ENCODE measurements at places on chromosomes 12 and 14. TPM values are rescaled to one million over a fixed set of nuclear protein-coding genes. Genes with fewer than 3 reads are reported as not detected.

Gene COX8C
- total RNA-seq, result not detected

Gene AQP6
- not detected for total RNA-seq

Gene FITM1
- 116 TPM for total RNA-seq

Gene AQP2
- not detected for total RNA-seq

Gene RIMBP2
- not detected for total RNA-seq

Gene RPS6KL1
- total RNA-seq, result 21.6 TPM

Gene CD27
- total RNA-seq, result not detected

Gene NELL2
- total RNA-seq, result 0.46 TPM

Gene KRT78
- not detected for total RNA-seq

Gene PPM1H
- 6.3 TPM for total RNA-seq

Gene CCDC197
- total RNA-seq, result 0.45 TPM

Gene RIMKLB
- 11.5 TPM for total RNA-seq

GRCh38 chr12:65881348-65881961, 57.2 kb downstream of the HMGA2 start:
- no peak for DNase-seq

DNA sequence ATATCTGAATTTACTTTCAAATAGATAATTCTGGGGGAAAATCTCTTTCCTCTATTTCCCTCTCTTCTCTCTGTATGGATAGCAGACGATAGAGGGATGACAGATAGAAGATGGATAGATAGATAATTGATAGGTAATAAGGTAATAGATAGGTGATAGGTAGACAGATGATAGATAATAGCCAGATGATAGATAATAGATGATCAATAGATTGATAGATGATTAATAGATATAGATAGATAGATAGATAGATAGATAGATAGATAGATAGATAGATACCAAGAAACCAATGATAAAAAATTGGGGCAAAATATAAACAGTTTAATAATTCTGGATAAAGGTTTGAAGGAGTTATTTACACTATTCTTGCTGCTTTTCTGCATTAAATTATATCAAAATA, 26.6 kb upstream of the RIMBP2 start:
- DNase-seq, result no peak

GRCh38 chr12:15001733-15002382, 29.0 kb downstream of the PDE6H start:
- DNase-seq, result peak; percentile 40

- DNase-seq, result no peak
Observed at GRCh38 chr14:90785876-90786450, 30.3 kb downstream of the TTC7B start.

GRCh38 chr12:51082561-51083125, 753 bp downstream of the CSRNP2 start:
- DNase-seq, result peak; percentile 16

DNA sequence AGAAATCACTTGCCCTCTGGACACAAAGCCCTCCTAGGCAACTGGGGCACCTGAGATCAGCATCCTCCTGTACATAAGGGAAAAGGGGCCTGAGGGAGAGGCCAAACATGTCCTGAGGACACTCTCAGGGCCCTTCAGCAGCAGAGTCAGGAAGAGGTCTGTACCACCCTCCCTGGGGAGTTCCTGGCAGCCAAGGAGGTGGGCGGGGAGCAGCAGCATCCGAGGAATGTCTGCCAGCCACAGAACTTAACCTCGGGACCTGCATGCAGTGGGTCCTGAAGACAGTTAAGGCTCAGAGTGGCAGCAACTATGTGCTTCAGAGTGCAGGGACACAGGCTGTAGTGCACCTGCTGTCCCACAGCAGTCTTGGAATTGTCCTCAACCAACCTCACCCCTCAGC, 62.1 kb downstream of the SPTB start:
- DNase-seq, result no peak

DNA sequence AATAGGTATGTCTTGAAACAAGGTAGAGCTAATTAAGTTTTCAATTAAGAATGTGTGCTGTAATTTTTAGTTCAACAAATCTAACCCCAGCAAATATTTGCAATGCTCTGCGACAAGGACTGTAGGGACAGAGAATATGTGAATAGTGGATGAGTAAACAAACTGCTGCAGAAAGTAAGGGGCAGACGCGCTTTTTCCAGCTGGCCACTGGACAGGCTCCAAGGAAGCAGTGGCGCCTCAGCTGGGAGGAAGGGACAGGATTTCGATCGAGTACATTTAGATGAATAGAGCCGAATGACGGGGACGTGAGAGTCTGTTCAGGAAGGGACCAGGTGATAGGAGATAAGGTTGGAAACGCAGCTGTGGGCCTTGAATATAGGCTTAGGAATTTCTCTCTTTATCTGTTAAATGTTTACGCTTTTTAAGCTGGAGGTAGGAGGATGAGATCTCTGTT, 69.3 kb downstream of the ELK3 start:
- DNase-seq, result peak; percentile 35

GRCh38 chr14:100578552-100578951, 8.7 kb downstream of the BEGAIN start:
- no peak for DNase-seq

DNA sequence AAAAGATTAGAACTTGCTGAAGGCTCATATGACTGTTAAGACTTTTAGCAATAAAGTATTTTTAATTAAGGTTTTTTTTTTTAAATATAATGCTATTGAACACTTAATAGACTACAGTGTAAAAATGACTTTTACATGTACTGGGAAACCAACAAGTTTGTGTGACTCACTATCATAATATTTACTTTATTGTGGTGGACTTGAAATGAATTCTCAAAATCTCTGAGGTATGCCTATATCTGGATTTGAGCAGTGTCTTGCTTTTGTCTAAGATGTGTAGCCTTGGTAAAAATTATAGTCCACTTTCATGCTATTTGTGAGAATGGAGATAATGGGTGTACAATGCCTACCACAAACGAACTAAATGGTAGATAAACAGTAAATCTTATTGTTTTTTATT, 33.9 kb upstream of the NAV3 start:
- DNase-seq, result no peak

- DNase-seq, result no peak
Observed at GRCh38 chr12:92845329-92845728, 83.8 kb downstream of the EEA1 start.

- DNase-seq, result peak; percentile 45
Observed at GRCh38 chr12:6688543-6688998, 604 bp downstream of the ZNF384 start.

DNA sequence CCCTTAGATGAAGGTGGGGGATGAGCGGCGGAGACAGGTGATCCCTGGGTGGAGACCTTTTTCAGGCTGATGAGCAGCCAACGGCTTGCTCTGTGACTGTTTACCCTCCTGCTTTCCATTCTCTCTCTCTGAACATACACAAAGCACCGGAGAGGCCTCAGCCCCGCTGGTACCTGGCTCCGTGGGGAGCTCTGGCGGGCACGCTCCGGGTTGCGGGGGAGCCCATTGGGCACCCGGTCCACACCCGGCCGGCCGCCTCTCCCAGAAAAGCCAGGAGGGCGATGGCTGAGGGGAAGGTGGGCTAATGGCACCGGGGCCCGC, 545 bp downstream of the SMARCC2 start:
- DNase-seq, result no peak

DNA sequence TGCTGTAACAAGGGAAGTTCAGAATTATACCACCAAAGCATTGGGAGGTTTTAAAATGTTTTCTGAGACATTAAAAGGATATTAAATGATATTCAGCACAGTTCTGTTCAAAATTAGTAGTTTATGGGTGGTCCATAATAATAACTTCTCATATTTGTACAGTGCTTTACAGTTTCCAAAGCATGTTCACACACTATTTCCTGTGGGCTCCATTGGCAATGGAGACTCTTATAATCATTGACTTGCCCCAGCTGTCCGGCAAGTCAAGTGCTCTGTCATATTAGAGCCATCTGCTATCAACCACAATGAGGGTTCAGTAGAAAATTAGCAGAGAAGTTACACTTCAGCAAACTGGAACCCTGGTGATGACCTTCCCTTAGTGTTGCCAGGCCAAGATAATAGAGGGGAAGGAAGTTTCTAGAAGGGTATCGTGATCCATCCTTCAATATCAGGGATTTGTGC, 526.6 kb upstream of the CCDC196 start:
- DNase-seq, result no peak

GRCh38 chr12:39795481-39795880, 175.9 kb upstream of the ABCD2 start:
- no peak for DNase-seq

GRCh38 chr12:71892059-71892458, 46.6 kb upstream of the TPH2 start:
- DNase-seq, result no peak

DNA sequence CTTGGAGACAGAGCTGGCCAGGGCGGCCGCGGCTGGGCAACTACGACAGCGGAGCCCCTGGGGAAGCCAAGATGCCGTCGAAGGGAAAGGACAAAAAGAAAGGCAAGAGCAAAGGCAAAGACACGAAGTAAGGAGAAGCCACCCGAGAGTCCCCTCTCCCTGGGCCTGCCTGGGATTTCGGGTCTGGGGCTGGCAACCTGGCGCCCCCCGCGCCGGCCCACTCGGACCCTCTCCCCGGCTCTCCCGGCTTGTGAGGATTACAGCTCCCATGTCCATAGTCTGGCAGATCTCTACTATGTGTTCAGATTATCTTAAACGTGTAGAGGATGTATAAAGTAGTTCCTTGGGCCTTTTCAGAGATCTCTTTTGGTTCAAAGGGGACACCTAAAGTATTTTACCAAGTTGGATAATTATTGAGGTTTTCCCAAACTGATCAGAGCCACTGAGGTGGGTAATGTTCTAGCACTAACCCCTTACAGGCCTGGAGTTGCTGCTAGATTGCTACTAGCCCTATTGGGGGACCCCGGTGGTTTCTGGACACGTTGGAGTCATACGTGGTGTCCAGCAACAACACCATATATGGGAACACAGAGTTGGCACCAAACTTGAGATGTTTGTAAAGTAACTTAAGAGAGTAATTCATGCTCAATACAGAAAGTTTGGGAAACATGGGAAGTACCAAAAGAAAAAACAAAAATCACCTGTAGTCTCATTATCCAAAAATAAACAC, 424 bp downstream of the BBOF1 start:
- DNase-seq, result no peak

- DNase-seq, result no peak
Observed at GRCh38 chr12:45779936-45780335, 50.4 kb downstream of the ARID2 start.

DNA sequence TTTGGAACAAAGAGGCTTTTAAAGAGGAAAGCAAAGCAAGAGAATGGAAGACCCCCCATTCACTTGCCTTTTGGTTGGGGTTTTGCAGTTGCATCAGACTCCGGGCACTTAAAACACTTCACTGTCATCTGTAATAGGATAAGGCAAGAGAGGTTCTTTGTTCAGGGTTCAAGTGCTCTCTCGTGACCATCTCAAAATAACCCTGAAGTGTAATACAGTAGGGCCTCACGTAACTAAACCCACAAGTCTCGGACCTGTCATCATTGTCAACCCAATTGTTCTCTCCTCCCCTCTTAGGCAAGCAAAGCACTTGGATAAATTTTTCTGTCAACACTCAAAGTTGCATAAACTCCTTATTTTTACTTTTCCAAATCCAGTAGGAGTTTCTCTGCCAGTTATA, 26.9 kb upstream of the MYBPC1 start:
- no peak for DNase-seq

DNA sequence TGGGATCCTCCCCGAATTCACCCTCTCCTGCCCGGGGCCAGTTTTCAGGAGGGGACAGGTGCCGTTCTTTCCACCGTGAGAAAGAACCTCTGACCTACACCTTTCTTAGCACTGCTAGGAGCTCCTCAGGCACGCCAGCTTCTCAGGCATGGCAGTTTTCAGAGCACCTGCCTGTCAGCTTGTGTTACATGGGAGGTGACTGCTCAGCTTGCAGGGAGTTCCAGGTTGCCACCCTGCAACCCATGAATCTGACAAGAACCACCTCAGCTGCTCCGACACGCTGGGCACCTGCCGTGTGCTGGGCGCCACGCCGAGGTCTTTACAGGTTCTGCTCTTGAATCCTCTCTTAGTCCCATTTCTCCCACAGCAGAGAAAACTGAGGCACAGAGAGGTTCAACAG, 12.9 kb downstream of the BRI3BP start:
- no peak for DNase-seq

DNA sequence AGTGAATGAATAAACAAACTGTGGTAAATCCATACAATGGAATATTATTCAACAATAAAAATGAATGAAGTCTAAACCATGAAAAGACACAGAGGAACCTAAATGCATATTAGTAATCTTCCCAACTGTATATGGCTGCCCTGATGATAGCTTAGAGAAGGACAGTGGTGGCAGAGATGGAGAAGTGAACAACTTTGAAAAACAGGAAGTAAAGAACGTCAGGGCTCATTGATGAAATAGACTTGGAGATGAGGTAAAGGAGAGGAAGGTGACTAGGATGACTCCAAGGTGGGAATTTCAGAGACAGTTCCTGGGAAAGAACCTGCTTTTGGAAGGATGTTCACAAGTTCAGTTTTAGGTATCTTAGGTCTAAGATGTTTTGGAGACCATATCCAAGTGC, 36.3 kb upstream of the NT5DC3 start:
- DNase-seq, result no peak

- no peak for DNase-seq
Observed at GRCh38 chr14:85867450-85867849, 337.5 kb downstream of the FLRT2 start.
